Activated CD4-positive, alpha-beta T cell treated with anti-CD3 and anti-CD28 coated beads, Interleukin-2, amount 50 U/mL, for 48 hours (primary cell): ENCODE measurements at places on chromosomes 5 and 9.

DNA sequence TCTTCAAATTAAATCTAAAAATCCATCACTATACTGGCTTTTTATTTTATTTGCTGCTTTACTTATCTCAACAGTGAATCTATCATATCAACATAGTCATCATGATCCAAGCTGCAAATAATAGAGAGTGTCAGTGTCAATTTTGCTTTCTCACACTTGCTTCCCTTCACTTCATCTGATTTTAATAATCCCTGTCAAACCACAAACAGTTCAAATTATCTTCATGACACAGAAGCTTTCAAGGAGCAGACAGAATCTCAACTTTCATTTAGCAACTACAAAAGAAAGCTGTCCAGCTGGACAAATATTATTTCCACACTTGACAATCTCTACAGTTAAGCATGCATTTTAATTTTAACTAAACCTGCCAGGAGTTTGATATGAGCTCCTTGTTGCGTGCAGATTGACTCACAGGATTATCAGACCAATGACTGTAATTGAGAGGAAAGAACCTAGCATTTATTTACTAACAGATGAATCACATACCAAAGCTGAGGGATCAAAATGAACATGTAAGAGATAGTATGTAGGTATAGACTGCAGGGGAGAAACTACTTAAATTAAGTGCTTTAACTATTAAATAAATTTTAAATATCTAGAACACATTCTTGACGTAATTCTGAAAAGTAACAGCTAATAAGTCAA, 56.0 kb downstream of the KIAA0825 start:
- DNase-seq: no peak

- DNase-seq: no peak
Observed at GRCh38 chr5:6753851-6754250, 40.6 kb downstream of the TENT4A start.

- no peak for DNase-seq
Observed at GRCh38 chr9:14797435-14797834, 74.9 kb upstream of the CER1 start.

GRCh38 chr5:136221340-136221739, 28.4 kb upstream of the SMIM32 start:
- DNase-seq: no peak

DNA sequence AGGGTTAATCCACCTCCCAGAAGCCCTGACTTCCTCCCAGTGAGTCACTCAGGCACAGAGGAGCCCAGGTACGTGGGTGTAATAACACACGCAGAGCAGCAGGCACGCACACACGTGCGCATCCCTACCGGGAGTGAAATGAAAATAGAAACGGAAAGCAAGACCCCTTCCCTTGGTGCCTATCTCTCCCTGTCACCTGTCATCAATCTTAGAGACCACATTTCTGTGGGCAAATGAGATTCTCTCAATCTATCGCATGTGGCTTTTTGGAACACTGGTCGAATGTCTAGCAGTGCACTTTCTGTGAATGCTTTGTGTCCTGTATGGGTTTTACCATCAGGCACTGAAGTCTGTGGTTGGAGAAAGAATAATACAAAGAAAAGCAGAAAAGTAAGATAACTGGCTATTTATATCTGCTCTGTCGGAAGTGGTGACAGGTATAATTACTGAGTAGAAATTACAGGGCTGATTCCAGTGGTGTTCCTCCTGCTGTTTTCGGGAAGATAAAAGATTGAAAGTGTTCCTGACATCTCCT, 137.7 kb upstream of the GRIA1 start:
- DNase-seq: peak; percentile 29

DNA sequence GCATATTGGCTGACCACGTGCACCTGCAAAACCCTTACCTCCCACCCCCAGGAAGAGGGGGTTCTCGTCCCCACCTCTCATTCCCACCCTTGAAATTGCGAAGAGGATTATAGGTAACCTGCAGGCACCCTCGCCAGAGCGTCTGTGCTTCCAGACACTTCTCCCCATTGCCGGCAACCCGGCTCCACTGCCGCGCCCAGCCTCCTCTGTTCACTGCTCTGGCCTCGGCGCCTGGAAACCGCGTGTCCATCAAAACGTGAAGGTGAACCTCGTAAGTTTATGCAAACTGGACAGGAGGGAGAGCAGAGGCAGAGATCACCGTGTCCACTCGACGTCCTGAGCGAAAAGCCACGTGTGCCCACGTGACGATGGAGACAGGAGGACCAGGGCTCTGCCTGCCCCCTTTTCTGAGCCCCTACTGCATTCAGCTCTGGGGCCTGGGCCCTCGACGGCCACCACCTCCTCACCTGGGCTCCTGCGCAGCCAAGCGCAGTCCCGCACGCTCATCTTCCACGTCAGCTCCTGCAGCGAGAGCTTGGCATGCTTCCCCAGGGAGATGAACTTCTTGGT, 1.9 kb downstream of the TERT start:
- no peak for DNase-seq

- DNase-seq: no peak
Observed at GRCh38 chr5:96680759-96681470, 18.7 kb downstream of the CAST start.

GRCh38 chr5:179822444-179822990, 1.8 kb downstream of the SQSTM1 start:
- no peak for DNase-seq

GRCh38 chr5:67047616-67048015, 149.0 kb downstream of the CD180 start:
- DNase-seq: no peak

DNA sequence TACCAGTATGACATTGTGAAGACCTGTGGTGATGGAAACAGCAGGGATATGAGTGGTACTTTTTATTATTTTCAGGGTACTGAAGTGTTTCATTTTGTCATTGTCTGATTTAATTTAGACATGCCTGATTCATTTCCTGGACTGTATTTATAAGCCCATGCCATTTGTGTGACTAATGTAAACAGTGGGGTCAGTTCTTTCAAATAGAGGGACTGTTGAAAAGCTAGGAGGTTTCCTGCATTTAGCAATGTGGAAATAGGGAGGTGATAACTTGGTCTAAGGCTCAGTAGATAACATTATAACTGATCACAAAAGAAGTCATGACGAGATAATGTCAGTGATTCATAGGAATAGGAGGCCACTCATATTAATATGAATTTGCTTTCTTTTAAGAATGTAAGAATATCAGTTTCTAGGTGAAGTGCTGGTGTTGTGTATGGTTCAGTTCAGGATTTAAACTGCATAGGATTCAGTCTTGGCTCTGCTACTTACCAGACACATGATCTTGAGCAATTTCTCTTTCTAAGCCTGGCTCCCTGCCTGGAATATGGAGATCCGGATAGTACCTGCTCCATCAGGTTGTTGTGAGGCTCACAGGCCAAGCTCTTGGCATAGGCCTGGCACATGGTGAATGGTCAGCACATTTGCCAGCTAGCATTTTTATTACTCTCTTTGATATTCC, 7.5 kb downstream of the RASGRF2 start:
- no peak for DNase-seq
